ENCODE measurements at places on chromosomes 7 and 10.

DNA sequence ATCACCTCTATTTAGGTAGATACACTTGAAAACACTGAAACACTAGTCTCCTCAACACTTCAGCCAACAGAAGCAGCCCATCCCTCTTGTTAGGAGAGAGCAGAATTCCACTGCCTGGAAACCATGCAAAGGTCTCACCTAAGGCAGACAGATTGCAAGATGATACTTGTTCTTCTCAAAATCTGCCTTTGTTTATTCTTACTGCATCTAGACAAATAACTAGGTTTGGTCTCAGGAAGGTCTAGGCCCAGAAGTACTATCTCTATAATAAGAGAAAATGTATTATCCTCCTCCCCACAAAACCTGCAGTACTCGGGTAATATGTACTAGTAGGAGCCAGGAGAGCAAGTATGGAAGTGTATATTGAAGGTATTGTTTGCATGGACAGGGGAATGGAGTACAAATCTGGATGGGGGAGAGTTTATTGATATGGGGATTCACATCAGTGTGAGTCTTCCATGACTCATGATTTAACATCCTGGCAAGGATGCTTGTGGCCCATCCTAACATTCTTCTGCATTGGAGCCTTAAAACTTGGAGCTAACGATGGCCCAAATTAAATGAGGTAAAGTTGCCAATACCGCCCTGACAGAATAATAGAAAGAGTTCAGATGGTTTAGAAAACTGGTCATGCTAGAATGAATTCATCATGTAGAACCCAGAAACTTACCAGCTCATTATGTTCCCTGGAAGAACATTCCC, 109.2 kb downstream of the EPC1 start:
- DNase-seq: no peak

GRCh38 chr7:90595342-90595800, 750 bp upstream of the CDK14 start:
- DNase-seq: no peak

GRCh38 chr10:929960-930624, 1.4 kb downstream of the LARP4B start:
- no peak for DNase-seq

DNA sequence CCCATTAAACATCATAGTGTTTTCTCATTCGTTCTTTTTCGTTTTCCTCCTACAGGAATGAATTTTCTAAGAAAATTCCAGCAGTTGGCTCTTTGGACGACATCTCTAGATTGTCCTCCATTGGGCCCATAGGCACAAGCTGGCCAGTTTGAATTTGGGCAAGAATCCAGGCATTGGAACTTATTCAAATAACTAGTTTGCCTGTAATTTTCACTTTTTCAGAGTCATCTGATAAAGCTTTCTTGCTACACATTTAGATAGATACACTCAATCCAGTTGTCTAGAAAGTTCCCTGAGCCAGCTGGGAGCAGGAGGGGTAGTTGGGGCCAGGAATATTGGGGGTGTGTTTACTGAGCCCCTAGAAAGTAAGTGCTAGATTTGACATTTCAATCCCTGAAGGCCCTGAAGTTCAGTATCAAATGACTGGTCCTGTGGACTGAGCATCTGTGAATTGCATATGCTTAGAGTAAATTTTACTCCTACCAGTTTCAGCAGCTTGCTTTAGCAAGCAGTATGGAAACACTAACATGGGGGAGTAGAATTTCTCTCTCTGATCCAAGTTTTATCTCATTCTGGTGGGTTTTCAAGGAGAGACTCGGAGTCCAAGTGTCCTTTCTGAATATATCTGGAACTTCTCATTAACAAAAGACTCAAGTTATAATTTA, 5.2 kb downstream of the EGFR start:
- DNase-seq: no peak

DNA sequence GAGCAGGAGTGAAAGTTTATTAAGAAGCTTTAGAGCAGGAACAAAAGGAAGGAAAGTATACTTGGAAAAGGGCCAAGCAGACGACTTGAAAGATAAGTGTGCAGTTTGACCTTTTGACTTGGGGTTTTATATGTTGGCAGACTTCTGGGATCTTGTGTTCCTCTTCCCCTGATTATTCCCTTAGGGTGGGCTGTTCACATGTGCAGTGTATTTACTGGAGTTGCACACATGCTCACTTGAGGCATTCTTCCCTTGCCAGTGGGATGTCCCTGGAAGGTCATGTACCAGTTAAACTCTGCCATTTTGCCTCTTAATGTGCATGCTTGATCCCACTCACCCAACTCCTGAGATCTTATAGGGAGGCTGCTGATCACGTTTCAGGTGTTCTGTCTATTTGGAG, 23.4 kb upstream of the ARHGAP12 start:
- DNase-seq: no peak

DNA sequence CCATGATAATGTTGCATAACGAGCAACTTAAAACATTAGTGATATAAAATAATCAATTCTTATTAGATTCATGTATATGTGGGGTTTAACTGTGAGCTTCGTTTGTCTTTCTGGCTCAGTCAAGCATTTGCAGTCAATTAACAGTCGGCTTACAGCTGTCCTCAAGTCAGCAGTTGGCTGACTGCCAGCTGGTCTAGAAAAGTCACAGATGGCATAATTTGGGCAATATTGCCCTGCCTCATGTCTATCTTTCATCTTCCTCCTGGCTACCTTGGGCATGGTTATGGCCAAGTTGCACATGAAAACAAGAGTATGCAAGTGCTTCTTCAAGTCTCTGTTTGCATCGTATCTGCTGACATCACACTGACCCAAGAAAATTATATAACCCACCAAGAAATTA, 186.1 kb upstream of the ZWINT start:
- DNase-seq: no peak

DNA sequence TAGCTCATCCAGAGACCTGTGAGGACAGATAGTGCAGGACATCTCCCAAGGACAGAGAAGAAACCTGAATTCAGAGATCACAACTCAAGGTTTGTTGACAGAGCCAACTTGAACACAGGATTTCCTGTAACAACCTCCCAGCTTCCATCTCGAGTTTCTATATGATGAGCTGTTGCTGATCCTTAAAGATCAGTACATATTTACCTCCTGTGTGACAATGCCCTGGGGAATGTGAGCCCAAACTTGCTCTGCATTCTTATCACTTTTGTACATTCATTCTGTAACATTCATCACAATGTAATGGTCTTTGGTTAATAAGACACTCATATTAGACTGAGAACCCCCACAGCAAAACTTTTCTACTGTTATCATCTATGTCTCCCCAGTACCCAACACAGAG, 468.6 kb downstream of the XPNPEP1 start:
- DNase-seq: no peak

DNA sequence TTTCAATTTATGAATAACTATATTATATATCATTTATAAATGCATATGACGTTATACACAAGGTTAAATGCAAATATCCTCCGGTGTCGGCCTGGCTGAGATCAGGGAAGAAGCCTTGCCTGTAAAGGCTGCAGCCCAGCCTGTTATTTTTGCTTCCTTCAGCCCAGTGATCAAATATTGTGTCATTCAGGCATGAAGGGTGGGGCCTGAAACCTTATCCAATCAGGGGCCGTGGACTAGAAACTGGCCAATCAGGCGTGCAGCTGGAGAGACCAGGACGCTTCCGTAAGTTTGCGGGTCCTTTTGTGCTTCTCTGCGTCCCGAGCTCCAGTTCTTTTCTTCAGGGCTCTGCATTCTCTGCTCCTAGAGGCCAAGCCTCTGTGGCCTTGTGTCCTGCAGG, at the start of gene ZNF722:
TSS of gene ZNF722 (plus strand) at position 301 of the 400 bp plus-strand sequence. CDS start 113 bp downstream, outside the sequence.
- no peak for DNase-seq

- no peak for DNase-seq
These were observed 61.3 kb downstream of the PIP4K2A start for GRCh38 chr10:22652988-22653481.

- no peak for DNase-seq
These were observed 2.6 kb downstream of the ST7 start for GRCh38 chr7:116955801-116956476.

DNA sequence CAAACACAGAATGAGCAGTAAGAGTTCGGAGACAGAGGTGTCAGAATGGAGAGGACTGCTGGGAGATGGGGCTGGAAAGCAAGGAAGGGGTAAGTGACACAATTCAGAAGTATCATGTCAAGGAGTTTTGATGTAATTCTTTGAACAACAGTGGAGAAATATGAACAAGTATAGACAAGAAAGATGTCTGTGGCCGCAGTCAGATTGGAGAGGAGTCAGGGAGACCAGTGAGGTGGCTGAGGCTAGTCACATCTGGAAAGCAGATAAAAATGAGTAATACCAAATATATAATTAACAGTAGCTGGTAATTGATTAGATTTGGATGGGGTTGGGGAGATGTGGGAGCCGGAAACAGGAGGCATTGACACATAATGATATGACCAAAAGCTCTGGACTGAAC, 540.9 kb downstream of the SUGCT start:
- DNase-seq: no peak

- no peak for DNase-seq
These were observed 2.0 kb downstream of the ELN start for GRCh38 chr7:74029991-74030415.

DNA sequence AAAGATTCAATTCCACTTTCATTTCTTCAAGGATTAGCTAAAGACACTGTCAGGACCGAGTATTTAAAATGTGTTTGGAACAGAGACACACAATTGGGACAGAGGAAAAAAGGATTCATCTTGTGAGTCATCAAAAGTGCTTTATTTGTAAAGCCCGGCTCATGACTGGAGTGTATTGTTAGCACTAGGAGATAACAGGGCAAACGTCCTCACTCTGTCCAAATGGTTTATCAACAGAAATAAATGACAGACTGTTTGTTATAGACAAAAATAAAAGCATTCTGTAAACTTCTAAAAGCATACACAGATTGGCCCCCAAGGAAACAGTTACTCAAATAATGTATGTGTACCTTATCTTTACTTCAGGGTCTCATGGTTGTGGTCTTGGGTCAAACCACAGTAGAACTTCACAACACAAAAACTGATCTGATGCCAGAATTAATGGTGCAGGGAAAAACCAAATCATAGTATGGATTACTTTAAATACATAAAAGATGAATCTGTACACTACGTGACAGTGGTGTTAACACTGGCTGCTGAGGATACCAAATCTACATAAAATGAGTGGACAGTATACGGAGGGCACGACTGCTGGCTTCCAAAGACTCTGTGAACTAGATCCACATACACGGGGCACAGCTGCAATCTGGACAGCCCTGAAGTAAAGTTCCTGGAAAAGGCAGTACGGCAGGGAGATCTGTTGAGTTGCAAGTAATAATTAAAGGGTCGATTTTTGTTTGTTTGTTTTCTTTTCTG, 179.4 kb downstream of the PIP4K2A start:
- no peak for DNase-seq

GRCh38 chr10:71083716-71083975, 128.7 kb upstream of the UNC5B start:
- no peak for DNase-seq

GRCh38 chr7:147415991-147416390, 1174.6 kb upstream of the C7orf33 start:
- no peak for DNase-seq

GRCh38 chr7:11642276-11642675, 189.7 kb downstream of the THSD7A start:
- no peak for DNase-seq
